D721Med (cell line): ENCODE measurements at places on chromosomes 2 and 18.

DNA sequence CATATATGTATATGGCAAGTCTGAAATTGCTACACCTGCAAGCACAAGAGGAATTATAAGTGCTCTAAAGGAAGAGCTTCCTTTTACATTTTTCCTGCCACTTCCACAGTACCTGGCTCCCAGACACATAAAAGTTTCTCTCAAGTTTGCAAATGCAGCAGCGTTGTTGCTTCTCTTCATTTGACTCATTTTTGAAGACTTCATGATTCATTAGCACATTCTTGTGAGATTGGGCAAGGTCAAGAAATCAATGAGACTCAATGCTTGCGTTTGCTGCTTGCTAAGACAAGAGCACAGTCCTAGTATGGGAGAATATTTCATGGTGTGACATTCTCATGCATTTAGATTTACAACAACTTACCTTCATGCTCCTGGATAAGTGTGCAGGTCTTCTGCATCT is 42.6 kb upstream of the PDCL3 start:
- DNase-seq = no peak

- no peak for DNase-seq
Observed at GRCh38 chr2:165287094-165287778, 48.0 kb downstream of the SCN2A start.

- DNase-seq = peak; percentile 79
Observed at GRCh38 chr18:56988022-56988421, 158.9 kb upstream of the BOD1L2 start.

DNA sequence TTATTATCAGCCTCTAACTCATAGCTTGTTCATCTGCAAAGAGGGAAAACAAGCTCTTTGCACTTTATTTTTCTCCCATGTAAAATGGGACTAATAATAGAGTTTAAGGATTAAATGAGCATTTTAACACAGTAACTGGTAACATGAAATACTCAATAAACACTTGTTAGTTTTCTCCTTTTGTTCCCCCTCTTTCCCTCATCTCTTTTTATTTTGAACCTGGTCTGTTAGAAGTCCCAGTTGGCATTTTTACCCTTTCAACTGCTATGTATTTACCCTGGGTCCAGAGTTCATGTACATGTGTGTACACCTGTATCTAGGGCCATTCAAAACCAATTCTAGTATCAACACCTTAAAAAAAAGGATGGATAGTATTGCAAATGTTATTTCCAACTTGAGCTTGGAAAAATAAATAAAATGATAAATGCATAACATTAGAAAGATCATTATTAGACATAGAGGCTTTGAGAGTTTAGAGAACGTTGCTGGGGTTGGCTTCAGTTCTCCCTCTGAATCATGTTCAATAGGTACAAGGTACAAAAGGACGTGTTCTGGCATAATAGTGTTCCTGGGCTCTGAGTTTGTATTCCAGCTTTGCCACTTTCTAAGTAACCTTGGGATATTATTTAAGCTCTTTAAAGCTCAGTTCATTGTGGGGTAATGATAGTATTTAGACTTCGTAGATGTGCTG is 5.2 kb upstream of the VPS54 start:
- no peak for DNase-seq

DNA sequence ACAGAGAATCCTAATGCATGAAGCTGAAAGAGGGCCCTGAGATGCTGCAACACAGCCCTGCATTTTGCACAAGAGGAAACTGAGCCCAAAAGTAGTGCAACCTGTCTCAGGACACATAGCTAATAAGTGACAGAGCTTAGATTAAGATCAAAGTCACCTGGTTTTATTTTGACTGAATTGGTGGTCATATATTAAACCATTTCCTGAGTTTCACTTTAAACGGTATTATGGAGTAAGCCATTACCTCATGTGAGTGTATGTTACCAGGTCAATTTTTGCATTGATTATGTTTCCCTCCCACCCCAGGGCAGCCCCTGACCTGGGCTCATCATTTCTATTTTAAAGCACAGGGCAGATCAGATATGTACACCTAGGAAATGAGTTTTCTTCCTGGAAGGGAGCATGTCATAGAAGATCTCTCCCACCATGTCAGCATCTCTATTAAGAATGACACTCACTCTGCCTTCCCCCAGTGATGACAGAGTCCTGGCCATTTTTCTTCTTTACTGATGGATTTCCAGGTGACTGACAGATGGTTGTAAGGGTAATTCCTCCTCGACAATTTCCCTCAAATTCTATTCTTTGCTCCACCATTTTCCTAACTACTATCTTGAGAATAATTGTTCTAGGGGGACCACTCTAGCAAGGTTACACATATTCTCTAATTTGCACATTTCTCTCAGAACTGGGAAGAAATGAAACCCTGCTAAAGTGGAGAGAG is 441.3 kb upstream of the SLC14A2 start:
- DNase-seq = no peak

- DNase-seq = no peak
Observed at GRCh38 chr2:5691221-5691984, 781 bp upstream of the SOX11 start.

- DNase-seq = no peak
Observed at GRCh38 chr2:161713706-161714105, 89.5 kb downstream of the SLC4A10 start.

GRCh38 chr18:49177071-49177470 is 226.3 kb upstream of the SMAD7 start:
- no peak for DNase-seq

DNA sequence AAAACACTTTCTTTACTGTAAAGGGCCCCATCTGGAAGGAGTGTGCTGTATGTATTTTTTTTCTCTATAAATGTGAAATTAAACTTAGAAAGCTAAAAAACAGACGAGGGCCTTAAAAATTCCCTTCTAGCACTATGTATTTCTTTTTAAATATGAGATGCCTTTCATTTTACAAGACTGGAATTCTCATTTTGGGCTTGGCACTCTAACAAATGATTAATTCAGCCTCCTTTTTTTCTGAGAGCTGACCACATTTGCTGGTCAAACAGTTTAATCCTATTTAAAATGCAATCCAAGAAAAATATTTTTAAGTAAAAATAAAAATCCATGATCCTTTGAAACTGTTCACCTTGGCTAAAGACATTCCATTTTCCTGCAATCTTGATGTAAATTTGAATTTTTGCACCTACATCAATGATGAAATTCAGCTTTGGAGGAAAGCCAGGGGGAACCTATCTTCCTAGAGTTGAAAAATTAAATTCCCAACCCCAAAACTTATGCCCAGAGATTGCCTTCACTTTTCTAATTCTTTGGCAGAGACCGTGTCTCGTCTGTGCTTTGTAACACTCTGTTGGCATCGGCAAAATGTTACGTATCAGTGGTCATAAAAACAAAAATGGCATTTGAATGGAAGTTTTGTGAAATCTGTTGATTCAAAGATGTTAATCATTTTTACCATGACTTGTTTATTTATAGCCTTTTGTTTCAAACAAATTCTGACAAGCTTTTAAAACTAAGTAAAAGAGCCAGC is 284.5 kb downstream of the ZNF521 start:
- DNase-seq = no peak

GRCh38 chr2:140657657-140658056 is 1473.2 kb downstream of the LRP1B start:
- DNase-seq = no peak

GRCh38 chr2:67394734-67395133 is 2.4 kb upstream of the ETAA1 start:
- no peak for DNase-seq

DNA sequence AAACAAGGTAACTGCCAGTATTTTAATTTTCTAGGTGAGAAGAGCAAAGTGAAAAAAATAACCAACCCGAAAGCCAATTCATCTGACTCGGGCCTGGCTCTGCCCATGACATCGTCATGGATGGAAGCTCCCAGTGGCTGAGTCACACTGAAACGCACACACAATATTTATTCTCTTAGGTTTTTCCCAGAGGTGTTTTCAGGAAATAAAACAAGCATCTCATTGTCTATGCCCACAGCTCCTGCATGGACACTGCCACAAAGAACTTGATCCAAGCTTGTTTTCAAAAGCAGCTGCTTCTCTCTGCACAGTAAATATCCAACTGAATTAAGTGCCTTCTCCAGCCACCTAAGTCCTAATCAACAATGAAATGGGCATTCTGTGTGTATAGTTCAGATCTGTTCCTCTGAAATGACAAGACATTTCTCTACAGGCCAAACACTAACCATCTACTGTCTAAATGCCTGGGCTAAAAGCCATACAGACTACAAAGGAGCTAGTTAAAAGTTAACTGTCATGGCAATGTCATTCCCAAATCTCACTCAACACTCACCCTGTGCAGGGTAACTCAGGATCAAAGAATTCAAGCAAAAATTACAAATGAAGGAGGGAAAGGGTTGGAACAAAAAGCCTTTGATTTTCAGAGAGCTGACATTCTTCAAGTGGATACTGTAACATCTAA is 62.9 kb downstream of the RPL31 start:
- no peak for DNase-seq

DNA sequence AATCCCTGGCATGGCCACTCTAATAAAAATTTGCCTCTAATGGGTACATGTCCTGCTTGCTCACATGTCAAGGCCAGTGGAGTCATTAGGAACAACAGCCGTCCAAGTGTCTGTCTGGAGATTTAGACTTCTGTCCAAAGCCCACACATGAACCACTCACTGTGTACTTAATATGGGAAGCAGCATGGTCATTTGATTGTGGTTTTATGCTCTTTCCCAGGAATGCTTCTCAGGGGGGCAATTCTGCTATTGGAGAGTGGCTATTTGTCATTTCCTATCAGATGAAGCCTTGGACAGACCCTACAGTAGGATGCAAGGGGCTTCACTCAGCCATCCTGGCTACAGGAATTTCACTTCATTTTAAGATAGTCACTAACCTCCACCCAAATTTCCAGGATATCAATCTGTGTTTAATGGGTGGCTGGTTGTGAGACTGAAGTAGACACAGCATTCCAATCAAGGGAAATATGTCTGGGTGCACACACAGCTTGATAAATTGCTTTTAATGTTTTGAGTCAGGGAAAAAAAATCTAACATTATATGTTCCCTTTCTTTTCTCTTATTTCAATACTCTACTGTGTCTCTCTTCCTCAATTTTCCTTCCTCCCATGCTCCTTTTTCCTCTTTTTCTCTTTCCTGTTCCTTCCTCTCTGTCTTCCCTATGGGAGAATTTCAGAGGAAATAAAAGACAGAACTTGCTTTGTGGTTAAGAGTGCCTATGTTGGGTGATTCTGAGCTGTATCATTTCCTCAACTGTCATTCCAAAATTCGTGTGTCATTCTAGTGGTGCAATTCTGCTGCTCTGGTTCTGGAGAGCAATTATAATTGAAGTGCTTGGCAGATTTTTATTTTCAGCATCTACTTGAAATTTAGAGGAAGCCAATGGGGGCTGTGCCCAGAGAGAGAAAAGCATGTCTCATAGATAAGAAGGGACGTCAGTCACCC is 320.1 kb downstream of the OSR1 start:
- DNase-seq = no peak

DNA sequence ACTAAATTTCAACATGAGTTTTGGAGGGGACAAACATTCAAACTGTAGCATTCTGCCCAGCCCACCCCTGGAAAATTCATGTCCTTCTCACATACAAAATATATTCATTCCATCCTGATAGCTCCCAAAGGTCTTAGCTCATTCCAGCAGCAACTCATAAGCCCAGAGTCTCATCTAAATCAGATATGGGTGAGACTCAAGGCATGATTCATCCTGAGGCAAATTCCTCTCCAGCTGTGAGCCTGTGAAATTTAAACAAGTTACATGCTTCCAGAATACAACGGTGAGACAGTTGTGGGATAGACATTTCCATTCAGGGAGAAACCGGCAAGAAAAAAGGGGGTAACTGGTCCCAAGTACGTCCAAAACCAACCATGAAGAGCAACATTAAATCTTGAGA is 43.5 kb upstream of the FAHD2A start:
- no peak for DNase-seq

DNA sequence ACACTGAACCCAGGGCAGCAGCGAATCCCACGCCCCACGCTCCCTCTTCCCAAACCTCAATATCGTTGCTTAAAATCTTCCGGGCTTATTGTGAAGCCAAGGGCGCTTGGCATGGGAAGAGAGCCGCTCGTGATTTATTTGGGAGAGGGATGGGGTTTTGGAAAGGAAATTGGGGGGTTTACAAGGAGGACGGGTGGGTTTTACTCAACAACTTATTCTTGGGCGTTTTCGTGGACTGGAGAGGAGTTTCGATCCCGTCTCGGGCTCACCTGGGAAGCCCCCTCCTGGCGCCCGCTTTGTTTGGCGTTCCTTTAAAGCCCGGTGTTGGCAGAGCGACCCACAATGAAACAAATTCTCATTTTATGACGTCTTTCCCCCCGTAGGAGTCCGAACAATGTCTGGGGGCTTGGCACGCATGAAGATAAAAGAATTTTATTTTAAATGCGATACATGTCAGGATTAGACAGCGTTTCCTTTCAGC is 135.3 kb downstream of the INSIG2 start:
- DNase-seq = no peak

DNA sequence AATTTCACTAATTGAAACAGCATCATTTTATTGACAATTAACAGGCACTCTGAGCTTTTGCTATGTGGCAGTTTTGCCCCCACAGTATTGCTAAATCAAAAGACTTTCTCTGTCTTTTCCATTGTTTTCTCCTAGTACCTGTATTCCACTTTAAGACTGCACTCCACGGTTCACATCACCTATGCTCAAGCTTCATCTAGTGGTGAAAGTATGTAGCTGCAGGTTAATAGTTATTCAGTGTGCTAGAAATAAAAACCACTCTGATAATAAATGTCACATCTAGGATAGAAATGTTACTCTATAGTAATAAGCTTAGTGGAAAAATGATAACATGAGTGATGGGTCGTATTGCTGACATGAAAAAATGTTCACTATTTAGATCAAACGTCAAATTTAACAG is 24.6 kb downstream of the ARL6IP6 start:
- DNase-seq = no peak

- DNase-seq = no peak
Observed at GRCh38 chr2:181770150-181770549, 89.8 kb upstream of the NEUROD1 start.

- no peak for DNase-seq
Observed at GRCh38 chr18:68148863-68149262, 566.0 kb downstream of the TMX3 start.

- no peak for DNase-seq
Observed at GRCh38 chr2:51903728-51904127, 871.8 kb upstream of the NRXN1 start.

DNA sequence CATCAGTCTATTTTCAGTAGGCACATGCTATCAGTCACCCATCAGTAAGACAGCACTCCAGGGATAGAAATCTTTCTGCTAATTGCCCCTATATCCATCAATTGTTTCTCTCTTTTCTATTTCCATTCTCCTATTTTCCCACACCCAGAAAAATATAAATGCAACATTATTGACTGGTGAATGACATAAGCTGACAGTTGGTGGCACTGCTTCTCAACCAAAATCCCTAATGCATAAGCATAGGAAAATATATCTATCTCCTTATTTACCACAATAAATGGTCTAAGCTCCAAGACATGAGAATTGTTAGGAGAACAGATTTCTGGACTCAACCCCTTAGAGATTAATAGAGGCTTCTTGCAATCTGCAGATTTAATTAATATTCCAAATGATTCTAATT is 64.0 kb upstream of the REG3A start:
- no peak for DNase-seq

DNA sequence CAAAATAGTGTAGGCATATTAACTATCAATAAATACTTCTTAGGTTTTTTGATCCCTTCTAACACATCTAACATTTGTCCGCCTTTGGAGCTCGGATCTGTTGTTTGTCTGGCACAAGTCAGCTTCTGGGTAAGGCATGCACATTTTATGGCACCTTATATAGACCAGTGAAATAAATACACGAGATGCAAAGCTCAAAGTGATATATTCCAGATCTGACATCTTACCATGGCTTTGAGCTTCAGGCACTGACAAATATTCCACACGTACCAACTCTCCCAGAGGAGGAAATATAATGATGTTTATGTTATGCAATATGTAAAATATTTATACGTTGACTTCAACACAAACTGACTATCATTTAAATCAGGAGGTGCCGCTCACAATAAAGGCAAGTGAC is 430.1 kb upstream of the SMIM21 start:
- no peak for DNase-seq
